ENCODE measurements at places on chromosomes 13 and 19.

DNA sequence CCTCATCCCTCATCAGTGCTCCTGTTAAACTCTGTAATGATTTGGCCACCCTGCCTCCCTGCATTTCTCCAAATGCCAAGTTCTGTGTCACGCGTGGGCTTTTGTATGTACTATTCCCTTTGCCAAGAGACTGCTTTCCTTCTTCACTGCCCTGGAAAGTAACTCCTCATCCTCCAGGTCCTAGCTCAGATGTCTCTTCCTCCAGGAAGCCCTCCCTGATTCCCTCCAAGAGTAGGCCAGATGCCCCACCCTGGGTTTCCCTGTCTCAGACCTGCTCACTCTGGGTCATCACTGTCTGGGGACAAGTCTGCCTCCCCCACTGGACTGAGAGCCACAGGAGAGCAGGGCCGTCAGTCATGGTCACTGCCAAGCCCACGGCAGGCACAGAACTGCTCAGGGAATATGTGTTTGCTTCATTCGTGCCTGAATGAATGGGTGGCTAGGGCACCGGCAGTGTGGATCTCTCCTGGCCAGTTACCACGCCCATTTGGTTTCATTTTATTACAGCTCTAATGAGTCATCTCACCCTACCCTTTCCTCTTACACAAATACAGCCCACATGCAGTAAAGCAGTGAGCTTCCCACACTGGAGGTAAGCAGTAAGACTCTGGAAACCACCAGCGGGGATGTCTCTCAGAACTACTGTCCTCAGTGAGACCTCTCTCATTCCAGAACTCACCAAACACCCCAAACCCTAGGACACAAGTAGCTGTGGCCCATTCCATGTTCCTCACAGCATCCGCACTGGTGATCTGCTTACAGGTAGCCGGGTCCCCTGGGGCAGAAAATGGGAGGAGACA is 12.1 kb upstream of the GPR4 start:
- peak; percentile 21 for DNase-seq

GRCh38 chr13:55999709-56000108 is 1141.0 kb upstream of the PRR20A start:
- DNase-seq, result no peak

DNA sequence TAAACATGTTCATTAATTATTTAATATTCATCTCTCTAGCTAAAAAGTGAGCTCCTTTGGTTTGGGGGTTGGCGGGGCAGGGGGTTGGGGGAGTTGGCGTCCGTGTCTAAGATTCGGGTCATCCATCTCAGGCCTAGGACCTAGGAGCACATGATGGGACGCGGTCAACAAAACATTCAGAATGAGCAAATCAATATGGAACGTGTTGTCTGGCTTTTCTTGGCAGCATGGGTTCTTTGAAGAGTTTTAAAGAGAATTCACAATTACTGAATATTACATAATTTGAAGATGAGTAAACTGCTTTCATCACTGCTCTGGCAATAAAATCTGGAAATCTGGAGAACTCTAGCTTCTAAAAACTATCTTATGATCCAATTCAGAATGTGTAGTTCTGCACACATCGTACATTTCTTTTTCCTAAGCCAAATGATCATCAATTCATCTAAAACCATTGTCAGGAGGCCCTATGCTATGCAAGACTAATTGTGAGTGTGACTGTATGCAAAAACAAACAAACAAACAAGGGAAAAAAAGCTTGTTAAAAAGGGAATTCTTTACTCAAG is 5.4 kb upstream of the ARGLU1 start:
- no peak for DNase-seq

DNA sequence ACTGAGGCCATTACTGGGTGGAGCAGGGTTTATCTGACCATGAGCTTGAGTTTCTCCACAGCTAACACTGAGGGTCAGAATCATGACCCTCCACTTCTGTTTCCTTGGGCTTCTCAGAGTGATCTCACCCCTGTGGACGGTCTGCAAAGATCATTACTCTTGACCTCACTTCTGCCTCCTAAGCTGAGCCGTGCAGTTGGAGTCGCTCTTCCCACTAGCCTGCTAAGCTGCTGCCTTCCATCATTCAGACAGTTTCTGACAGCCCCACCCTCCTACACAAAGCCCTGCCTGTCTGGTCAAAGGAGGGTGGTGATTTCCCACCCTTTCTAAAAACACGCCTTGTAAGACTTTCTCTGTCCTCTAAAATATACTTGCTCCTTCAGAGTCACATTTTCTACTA is 9.3 kb upstream of the FRY start:
- DNase-seq, result peak; percentile 59

GRCh38 chr13:78325585-78325984 is 277.8 kb downstream of the POU4F1 start:
- DNase-seq, result no peak

- no peak for DNase-seq
Observed at GRCh38 chr13:53073711-53074110, 45.1 kb downstream of the OLFM4 start.

- DNase-seq, result no peak
Observed at GRCh38 chr13:24827799-24828198, 63.8 kb downstream of the RNF17 start.

- DNase-seq, result no peak
Observed at GRCh38 chr19:3510727-3511126, 4.6 kb downstream of the FZR1 start.

Measured in ELF-1 (cell line).